Activated T-helper 1 cell treated with anti-CD3 and anti-CD28 coated beads, Interleukin-2, amount 50 U/mL, for 16 hours (primary cell): ENCODE measurements at places on chromosomes 2 and 18.
A peak's percentile ranks its signal among the peaks of the same experiment; 100 is the strongest.

- no peak for DNase-seq
Measured at GRCh38 chr2:62443886-62444285, 62.1 kb downstream of the TMEM17 start.

- DNase-seq, result no peak
Measured at GRCh38 chr2:40197121-40197520, 254.8 kb downstream of the SLC8A1 start.

DNA sequence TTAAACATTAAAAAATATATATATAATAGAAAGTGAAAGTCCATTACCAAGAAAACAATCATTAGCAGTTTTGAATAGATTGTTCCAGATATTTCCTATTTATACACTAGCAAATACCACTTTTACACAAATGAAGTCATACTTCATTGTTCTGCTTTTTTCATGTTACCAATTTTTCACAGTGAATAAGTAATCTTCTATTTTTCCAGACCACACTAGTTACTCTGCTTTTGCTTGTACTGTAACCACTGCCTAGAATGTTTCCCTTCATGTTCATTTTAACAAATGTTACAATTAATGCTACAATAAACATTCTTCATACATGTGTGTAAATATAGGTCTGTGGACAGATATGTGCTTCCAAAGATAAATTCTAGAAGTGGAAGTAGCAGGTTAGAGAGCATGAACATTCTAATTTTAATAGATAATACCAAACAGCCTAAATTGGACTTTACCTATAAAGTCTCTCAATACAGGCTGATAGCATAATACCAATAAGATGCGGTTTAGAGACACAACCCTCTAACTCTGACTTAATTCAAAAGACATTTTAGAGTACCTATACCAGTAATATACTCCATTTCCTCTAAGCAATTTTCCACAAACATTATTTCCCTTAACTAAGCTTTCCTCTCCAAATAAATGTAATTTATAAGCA lies 17.0 kb downstream of the ITSN2 start:
- DNase-seq, result no peak

- DNase-seq, result no peak
Measured at GRCh38 chr2:63665846-63666475, 77.2 kb downstream of the MDH1 start.

DNA sequence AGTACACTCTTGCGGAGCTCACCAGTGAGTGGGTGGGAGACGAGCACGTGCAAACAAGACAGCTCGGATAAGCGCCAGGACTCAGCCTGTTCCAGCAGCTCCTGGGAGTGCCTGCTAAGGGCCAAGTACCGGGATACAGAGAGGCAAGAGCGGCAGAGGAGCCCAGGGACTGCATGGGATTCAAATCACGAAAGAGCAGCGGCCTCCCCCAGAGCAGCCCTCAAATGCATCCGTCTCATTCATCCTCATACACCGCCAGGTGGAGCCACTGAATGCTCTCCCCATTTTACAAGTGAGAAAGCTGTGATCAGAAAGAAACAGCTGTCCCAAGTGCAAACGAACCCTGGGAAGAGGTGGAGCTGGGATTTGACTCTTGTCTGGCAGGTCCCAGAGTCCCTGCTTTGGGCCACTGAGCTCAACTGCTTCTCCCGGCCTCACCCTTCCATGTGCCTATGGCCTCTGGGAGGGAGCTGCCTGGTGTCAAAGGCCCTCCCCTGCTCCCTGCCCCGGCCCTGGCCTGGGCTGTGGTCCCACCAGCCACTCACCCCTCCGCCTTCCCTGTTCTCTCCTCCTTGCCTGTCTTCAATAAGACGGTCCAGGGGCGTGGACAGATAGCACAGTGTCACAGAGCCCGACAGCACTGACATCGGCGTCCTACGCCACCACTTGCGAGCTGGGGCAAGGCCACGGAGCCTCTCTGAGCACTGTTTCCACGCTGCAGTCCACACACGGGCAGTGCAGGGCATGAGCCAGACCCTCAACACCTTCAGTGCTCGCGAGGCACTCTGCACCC lies 72.8 kb upstream of the TAF1B start:
- peak; percentile 25 for DNase-seq

- no peak for DNase-seq
Measured at GRCh38 chr2:164000176-164000575, 264.4 kb upstream of the FIGN start.

GRCh38 chr2:240200230-240201051 lies 60.0 kb upstream of the OTOS start:
- DNase-seq, result no peak

- no peak for DNase-seq
Measured at GRCh38 chr2:221334481-221335218, 237.5 kb downstream of the EPHA4 start.

DNA sequence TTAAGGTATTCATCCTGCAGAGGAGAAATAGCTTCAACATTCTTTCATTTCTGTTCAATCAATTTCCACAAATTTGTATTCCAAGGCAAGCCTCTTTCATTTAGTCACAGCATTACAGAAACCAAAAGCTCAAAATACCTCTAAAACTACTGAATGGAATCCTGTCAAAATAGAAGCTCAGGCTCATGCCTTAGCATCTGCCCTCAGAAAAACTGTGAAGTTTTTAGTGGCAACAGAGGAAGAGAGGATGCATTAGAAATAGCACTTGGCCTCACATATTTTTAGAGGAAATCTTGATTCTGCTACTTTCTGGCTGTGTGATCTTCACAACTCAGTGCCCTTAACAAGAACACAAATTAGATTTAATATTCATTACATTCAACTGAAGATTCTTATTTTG lies 69.1 kb upstream of the GALNT13 start:
- no peak for DNase-seq

- no peak for DNase-seq
Measured at GRCh38 chr2:41989501-41990180, 58.2 kb upstream of the PKDCC start.

DNA sequence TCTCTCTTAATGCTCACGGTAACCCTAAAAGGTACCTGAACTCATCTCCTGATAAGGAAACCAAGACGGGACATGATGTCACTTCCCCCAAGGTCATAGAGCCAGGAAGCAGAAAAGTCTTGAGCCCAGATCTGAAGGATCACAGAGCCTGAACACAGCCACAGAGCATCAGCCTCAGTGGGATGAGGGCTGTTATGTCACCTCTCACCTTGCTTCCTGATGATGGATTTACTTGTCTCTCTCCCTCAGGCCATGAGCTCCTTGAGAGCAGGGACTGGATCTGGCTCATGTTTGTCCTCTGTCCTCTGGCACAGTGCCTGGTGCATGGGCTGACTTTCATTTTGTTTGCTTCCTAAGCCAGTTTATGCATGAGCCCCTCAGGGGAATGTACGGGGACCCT lies 54.2 kb downstream of the SERTAD2 start:
- no peak for DNase-seq

DNA sequence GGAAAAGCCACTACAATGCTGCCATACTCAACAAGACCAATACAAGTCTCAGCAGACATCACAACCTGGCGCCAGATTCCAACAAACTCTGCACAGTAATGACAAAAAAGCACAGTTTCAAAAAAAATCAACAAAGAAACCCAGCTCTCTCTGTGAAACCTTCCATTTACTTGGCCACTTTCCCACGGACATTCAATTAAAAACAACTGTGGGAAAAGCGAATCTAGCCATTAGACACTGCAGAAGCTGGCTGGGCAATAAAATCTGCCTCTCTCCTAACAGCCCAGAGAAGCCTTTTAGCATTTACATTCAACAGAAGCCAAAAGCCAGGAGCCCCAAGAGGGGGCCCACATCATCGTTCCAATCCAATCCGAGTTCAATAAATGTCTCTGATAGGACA lies 128.9 kb downstream of the HDAC4 start:
- no peak for DNase-seq

DNA sequence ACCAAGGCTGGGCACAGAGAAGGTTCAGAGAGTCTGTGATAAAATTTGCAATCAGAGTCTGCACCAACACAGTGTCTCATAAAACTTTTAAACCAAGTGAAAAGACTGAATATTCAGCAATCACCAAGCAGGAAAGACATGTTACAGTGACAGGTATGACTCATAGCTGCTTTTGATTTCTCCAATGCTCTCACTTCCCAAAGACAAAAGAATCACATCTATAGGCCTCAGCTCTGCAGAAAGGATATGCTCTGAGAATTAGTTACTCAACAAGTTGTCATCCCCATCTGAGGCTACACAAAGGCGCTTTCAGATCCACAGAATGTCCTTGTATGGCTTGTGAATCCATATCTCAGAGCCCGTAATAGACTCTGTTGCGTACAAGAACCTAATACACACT lies 92.5 kb downstream of the KCNF1 start:
- DNase-seq, result no peak

DNA sequence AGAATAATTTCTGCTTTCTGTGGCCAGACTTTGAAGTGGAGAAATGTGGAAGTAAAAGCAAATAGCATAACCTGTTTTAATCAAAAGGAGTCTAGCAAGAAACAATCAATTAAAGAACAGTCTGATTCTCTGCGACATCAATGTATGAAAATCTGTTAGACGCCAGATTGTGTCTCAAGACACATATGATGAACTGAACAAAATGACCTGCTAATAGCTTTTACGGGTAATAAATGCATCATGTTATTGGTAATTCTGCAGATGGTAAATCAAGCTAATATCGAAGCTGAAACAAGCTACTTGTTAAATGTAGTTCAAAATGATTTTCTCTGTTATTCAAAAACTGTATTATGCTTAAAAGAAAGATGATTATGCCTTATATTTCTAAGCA lies 208.5 kb upstream of the FIGN start:
- DNase-seq, result no peak

DNA sequence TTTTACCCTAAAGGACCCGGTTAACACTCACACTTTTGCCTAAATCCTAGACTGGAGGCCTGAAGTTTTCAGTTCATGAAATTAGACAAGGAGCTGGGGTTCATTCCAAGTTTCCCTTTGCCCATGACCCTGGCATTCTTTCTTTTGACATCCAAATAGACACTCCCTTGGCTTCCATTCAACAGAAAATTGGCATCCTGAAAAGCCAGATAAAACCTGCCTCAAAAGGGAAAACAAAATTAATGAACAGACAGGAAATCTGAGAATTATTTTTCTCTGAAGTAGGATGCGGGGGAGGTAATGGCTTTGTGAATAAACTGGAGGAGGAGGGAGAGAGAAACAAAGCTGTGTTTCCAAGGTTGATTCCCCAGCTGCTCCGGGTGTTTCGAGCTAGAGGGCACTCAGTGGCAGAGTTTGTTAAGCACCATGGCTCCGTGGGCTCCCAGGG lies 41.0 kb downstream of the SPP2 start:
- no peak for DNase-seq

DNA sequence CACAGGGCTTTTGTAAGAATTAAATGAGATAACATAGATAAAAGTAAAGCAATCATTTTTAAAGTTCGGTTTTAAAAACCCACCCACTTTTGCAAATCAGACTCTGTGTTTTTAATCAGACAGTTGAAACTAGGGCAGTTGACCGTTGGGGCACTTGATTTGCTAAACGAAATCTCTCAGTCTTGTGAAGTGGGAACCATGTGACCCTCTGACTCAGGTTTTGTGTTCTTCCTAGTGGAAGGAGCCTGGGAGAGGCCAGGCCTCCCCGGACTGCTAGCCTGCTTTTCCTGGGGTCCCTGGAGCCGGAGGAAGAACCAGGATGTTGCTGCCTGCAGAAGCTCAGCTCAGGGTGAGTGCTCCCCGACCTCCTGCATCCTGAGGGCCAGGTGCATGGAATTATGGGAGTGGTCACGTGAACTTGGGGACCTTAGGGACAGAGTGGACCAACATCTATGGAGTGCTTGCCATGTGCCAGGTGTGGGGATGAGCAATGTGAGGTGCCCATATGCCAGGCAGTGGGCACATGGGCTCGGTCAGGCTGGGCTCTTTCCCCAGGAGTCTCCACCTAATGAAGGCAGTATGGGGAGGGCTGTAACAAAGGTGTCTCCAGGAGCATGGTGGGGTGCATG lies 3.9 kb downstream of the C2orf72 start:
- DNase-seq, result no peak

DNA sequence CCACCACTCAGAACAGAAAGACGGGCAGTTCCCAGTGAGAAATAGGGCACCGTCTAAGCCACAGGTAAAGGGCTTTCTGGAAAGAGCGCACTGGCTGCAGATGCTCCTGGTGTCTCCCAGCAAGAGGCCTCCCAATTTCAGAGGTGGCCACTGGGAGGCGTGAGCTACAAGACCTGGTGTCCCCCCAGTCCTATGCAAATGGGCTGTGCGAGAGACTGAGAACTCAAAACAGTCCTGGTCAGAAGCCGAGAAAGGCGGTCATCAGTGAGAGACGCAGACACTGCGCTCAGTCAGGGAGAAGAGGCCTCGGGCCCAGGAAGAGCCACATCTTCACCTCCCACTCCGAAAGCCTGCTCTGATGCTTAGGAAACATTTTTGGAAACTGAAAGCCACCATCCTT lies 179.5 kb downstream of the EIPR1 start:
- no peak for DNase-seq

DNA sequence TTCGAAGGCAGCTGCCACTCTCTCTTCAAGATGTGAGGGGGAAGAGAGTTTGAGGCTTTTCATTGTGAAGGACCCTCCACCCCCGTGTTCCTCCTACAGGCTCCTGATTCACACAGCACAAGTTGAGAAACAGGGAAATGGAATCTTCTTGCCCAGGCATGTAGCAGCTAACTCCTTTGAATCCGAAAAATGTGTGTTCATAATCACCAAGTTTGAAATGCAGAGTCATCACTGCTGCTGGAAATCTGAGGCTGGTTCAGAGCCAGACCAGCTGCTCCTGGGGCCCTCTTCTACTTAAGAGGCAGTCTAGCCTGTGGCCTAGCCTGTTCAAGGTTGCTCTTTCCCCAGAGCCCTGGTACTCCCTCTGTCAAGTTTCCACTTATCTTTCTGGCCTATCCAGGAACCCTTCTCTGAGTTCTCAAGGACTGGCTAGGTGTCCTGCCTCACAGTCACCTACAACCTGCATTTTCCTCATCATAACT lies 166.4 kb downstream of the TMEM247 start:
- DNase-seq, result no peak

GRCh38 chr18:3015204-3015592 lies 2.3 kb upstream of the LPIN2 start:
- DNase-seq, result no peak

DNA sequence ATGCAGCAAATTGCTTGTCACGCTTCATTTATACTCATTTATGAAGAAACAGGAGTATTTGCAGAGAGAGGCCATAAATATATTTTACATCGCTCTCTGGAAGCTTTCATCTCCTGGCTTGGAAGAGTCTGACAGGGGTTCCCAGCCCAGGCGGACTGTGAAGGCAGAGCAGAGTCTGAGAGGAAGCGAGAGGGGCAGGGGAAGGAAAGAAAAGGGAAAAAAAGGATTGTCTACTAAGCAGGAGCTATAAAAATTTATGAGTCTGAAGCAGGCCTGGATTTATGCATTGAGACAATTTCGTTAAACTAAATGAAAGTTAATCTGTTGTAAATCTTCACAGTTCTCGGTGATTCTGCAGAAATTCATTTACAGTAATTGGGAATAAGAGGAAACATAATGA lies 143.9 kb upstream of the GYPC start:
- no peak for DNase-seq

GRCh38 chr2:56912490-56912889 lies 728.7 kb downstream of the CCDC85A start:
- no peak for DNase-seq

DNA sequence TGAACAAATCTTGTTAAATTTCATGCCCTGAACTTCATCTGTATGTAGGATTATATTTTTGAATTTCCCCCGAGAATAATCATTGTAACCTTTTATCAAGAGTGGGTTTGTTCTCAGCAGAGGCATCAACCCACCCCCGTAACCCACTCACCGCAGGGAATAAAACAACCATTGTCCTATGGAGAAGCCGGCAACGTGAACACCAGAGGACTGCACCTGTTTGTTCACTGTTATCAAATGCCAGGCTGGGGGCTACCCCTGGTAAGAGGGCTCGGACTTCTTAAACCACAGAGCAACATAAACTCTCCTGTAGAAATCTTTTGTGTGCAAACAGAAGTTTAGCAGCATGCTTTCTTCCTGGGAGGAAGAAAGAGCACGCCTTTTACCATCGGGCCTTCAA lies 610.4 kb downstream of the ERBB4 start:
- no peak for DNase-seq
